Esophagus (tissue), 2 donors: ENCODE measurements at places on chromosomes 3 and 15. TPM values are rescaled to one million over a fixed set of nuclear protein-coding genes. Genes with fewer than 3 reads are reported as not detected.

KBTBD13 gene
- not detected for polyA plus RNA-seq

PSTPIP1 gene
- 2.5 TPM for polyA plus RNA-seq

CA12 gene
- 35.0 TPM for polyA plus RNA-seq

FSD2 gene
- 0.12 TPM for polyA plus RNA-seq

RNF168 gene
- polyA plus RNA-seq = 5.7 TPM

TMEM207 gene
- not detected for polyA plus RNA-seq

MDFIC2 gene
- polyA plus RNA-seq = not detected

C2CD4B gene
- polyA plus RNA-seq = 0.29 TPM

CLDN16 gene
- polyA plus RNA-seq = 0.05 TPM

CORO2B gene
- polyA plus RNA-seq = 0.24 TPM

TFRC gene
- 32.5 TPM for polyA plus RNA-seq

TEX55 gene
- polyA plus RNA-seq = not detected

CFAP91 gene
- polyA plus RNA-seq = 0.44 TPM

FSIP1 gene
- 0.21 TPM for polyA plus RNA-seq

B3GALNT1 gene
- 2.3 TPM for polyA plus RNA-seq

FBXO40 gene
- not detected for polyA plus RNA-seq

AP4E1 gene
- 2.8 TPM for polyA plus RNA-seq
